ENCODE measurements at places on chromosomes 6 and 20.

GRCh38 chr6:118187568-118188164, 280.6 kb downstream of the SLC35F1 start:
- peak; percentile 25 for DNase-seq

DNA sequence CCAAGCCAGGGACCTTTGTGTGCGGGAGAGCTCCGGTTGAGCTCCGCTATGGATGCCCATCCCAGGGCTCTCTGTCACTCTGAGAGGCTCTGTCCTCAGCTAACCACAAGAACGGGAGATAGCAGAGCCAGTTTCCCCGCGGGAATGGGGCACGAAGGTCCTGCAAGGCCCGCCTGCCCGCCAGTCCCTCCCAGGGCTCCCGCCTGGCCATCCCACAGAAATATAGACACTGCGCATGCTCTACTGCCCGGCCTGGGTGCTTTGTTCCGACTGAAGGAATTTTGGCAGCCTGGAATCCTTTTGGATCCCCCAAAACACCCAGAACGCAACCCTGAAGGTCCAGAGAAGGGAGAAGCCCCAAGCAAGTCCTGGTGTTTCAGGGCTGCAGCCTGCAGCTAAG, 8.6 kb upstream of the DEFB110 start:
- no peak for DNase-seq

DNA sequence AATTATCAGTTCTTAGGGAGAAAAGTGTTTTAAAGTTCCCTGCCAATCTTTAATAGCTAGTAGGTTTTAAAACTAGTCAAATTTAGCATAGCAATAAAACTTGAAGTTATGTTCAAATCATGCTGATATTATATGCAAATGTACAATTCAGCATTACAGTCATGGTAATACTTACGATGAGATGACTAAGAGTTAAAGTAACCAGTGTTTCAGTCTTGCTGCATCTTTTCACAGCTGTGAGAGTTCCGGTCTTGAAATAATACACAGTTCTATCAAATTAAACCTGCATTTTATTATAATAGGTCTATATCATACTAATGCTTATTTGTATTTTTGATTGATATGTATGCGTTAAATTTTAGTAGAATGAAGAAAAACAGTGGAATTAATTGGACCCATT, 26.1 kb downstream of the POPDC3 start:
- DNase-seq = no peak

DNA sequence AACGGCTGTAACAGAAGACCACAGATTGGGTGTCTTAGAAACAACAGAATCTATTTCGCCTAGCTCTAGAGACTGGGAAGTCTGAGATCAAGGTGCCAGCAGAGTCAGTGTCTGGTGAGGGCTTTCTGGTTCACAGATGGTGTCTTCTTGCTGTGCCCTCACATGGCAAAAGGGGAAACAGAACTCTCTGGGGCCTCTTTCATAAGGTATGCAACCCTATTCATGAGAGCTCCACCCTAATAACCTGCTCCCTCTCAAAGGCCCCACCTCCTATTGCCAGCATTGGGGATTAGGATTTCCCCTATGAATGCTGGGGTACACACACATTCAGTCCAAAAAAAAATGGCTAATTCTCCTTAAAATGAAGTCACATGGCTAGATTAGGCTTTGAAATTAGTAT, 10.0 kb downstream of the TXNDC5 start:
- no peak for DNase-seq

GRCh38 chr6:135974426-135974825, 122.9 kb downstream of the PDE7B start:
- no peak for DNase-seq

DNA sequence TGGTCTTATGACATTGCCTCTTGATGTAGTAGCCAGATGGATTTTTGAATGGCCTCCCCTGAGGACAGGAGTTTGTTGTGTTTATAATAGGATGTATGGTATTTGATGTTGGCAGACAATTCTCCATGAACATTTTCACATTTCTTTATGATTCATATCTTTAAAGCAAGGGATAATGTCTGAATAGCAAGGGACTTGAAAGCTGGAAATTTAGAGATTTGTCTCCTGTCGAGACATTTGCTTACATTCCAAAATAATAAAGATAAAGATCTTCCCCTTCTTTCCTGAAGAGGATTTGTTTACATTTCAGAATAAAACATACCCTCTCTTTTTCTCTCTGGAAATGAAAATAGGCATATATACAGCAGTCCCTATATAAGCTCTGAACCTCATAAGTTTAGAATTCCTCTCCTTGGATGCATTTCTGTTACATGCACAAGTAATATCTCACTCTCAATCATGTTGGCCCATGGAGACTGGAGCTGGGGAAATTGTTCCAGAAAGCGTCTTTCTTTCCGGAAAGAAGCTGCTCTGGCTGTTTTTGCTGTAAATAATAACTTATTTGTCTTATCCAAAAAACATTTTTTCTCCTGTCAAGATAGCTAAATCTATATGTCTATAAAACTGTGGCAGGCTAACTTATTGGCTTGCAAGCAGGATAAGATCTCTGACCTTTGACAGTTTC, 42.5 kb upstream of the ASCC3 start:
- DNase-seq = no peak

DNA sequence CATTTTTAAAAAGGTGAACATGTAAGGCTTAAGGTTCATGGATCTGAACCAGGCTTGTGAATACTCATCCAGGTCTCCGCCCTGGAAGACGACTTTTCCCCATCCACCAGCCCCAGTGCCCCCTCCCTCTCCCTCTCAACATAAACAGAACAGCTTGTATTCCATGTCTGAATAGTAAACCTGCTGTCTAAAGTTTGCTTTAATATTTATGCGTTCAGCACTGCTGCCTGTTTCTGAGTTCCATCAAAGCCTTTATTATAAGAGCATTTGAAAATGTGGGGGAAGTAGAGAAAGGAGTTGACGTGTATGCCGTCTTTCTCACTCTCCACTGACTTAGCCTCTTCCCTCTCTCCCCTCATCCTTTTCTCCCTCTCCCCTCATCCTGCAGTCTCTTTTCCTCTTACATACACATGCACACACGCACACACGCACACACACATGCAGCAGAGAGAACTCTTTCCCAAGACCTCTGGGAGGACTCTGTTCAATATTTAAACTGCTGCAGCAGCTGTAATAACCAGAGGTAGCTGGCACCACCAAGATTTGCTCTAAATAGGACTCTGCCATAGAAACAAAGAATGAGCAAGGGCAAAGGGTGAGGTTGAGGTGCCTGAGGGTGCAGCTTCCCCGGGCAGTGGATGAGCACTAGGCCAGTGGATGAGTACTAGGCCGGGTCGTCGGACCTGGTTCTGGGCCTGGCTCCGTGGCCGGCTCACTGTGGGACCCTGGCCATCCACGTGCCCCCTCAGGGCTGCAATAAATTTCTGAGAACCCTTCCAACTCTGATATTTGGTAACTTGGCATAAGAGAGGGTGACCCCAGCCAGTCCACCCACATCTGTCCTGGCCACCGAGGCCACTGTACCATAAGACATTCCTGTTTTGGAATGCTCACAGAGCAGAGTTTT, 35.4 kb upstream of the VSTM2L start:
- no peak for DNase-seq

DNA sequence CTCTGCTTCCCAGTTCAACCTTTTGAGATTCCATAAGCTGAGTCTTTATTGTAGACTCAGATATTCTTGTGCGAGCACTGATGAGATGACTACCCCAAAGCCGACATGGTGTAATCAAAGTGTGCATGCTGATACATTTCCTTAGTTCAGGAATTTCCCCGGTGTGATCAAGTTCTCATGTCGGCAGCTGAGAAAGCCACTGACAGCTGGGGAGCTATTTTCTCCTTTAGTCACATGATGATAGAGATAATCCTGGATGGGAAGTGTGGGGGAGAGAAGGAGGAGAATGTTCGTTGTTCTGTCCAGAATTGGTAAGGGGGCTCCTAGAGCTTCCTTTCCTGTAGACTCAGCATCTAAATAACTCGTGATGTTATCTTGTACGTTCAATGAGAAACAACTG, 7.7 kb upstream of the CAP2 start:
- no peak for DNase-seq

GRCh38 chr6:5680095-5680494, 326.6 kb downstream of the NRN1 start:
- no peak for DNase-seq
